Suprapubic skin (tissue), 4 donors: ENCODE measurements at places on chromosomes 2 and 18. TPM values are rescaled to one million over a fixed set of nuclear protein-coding genes. Genes with fewer than 3 reads are reported as not detected.

HOXD8 gene
- total RNA-seq = 1.4 TPM

- no peaks in the 10 kb centered on the region for H3K36me3 ChIP-seq
- no peak for DNase-seq
- no peaks in the 10 kb centered on the region for H3K4me1 ChIP-seq
- peaks cover 20% of the 10 kb centered on the region for H3K27me3 ChIP-seq
Observed at GRCh38 chr2:175251425-175252041, 70.0 kb upstream of the ATP5MC3 start.

GRCh38 chr2:60313470-60314172 is 239.8 kb downstream of the BCL11A start:
- H3K27ac ChIP-seq = no peak overlapping the region
- H3K36me3 ChIP-seq = no peaks in the 10 kb centered on the region
- no peaks in the 10 kb centered on the region for H3K4me1 ChIP-seq
- H3K27me3 ChIP-seq = no peaks in the 10 kb centered on the region

- no peak for DNase-seq
- H3K4me1 ChIP-seq = no peaks in the 10 kb centered on the region
- H3K36me3 ChIP-seq = no peaks in the 10 kb centered on the region
- H3K4me3 ChIP-seq = no peak overlapping the region
Observed at GRCh38 chr18:3150274-3150673, 69.5 kb downstream of the MYOM1 start.

GRCh38 chr2:46548521-46549144 is 69.3 kb downstream of the TMEM247 start:
- no peaks in the 10 kb centered on the region for H3K27me3 ChIP-seq
- peaks cover 62% of the 10 kb centered on the region for H3K4me1 ChIP-seq
- no peak overlapping the region for H3K27ac ChIP-seq
- H3K4me3 ChIP-seq = no peak overlapping the region

DNA sequence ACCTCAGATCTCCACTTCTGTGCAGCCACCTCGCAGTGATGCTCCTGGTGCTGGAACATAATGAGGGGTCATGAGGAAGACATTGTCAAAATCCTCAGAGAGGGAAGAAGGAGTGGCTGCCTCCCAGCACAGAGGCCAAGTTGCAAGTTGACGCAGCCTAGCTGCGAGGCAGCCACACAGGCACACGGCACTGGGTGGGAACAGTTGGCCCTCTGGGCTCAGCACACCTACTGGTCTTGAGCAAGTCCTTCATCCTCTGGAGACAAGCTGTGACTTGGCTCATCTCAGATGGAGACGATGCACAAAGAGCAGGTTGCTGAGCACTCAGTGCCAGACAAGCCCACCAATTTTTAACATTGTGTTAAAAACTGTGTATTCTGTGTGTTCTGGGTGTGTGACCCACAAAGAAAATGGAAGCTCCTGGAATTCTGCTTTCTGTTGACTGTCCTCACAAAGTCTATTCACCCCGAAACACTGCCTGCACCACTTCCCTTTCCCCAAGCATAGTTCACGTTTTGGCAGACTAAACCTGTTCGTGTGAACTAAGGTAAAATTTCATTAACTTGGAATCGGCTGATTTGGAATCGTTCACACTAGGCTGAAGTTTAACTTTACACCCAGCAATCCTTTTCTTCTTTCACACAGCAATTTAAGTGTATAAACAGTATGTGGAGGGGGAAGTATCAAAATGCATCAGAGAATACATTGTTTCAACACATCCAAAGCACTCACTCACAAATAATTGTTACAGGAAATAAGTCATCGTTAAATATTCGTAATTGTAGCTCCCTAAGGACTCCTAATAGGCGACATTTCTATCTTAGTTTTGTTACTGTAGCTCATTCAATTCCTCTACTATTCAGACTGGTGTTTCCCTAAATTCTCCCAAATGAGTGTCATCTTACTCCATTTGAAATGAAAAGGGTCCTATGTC is 266.6 kb upstream of the ID2 start:
- H3K27me3 ChIP-seq = no peaks in the 10 kb centered on the region
- no peak overlapping the region for H3K27ac ChIP-seq
- H3K36me3 ChIP-seq = no peaks in the 10 kb centered on the region
- H3K4me1 ChIP-seq = peaks cover 19% of the 10 kb centered on the region

DNA sequence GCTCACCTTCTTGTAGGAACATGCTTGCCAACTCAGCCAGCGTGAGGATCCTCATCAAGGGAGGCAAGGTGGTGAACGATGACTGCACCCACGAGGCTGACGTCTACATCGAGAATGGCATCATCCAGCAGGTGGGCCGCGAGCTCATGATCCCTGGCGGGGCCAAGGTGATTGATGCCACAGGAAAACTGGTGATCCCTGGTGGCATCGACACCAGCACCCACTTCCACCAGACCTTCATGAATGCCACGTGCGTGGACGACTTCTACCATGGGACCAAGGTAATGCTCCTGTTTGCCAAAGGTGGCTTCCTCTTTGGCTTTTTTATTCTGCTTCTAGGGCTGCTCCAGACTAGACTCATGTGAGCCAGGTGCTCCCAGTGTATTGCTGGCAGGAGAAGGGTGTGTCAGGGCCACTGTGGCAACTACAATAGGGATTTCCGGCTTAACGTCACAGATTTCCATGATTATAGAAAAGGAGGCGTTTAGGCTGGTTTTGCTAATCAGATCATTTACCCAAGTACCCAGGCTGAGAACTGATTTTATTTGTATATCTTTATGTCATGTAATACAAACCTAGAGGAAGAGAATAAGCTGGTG is 50.6 kb downstream of the DPYSL5 start:
- H3K4me3 ChIP-seq = no peak overlapping the region
- H3K27ac ChIP-seq = no peak overlapping the region

- H3K4me3 ChIP-seq = no peak overlapping the region
- no peak overlapping the region for H3K27ac ChIP-seq
- H3K4me1 ChIP-seq = no peaks in the 10 kb centered on the region
- H3K27me3 ChIP-seq = no peaks in the 10 kb centered on the region
- no peaks in the 10 kb centered on the region for H3K36me3 ChIP-seq
Observed at GRCh38 chr2:146927080-146927711, 917.6 kb upstream of the ACVR2A start.

GRCh38 chr2:219595256-219595655 is 2.4 kb upstream of the STK11IP start:
- H3K27me3 ChIP-seq = peaks cover 3% of the 10 kb centered on the region
- no peaks in the 10 kb centered on the region for H3K36me3 ChIP-seq
- peaks cover 15% of the 10 kb centered on the region for H3K4me1 ChIP-seq
- no peak overlapping the region for H3K4me3 ChIP-seq
- DNase-seq = no peak

DNA sequence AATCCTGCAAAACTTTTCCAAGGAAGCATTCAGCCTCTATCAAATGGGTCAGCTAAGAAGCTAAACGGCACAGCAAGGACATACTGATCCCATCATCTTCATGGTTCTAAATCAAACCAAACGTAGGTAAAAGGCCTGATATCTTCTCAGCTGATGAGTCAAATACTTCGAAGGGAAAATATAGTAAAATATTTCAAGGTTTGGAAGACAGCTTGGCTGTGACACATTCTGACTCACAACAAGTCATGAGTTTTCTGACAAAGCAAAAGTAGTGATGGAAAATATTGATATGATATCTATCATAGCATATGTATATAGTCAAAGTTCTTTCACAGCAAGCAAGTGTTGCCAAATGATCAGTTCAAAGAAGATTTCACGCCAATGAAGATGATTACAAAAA is 31.5 kb downstream of the DOCK10 start:
- no peak overlapping the region for H3K4me3 ChIP-seq
- no peaks in the 10 kb centered on the region for H3K36me3 ChIP-seq
- peaks cover 5% of the 10 kb centered on the region for H3K4me1 ChIP-seq
- no peaks in the 10 kb centered on the region for H3K27me3 ChIP-seq
- DNase-seq = no peak

DNA sequence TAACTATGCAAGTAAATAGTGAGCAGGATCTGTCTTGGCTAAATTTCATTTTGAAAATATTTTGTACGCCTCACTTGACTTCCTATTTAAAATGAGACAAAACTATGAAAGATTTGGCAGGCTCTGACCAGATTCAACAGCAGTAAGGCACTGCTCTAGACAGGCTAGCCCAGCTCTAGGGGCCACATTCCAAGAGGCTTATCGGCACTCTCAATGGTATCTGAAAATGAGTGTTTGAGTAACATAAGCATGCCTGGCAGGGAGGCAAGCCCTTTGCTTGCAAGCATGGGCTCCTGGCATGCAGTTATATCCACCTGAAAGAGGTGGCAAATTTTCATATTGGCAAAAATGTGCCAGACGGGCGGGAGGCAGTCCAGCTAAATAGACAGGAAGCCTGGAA is 10.5 kb downstream of the CAPN13 start:
- no peak overlapping the region for H3K27ac ChIP-seq
- H3K36me3 ChIP-seq = no peaks in the 10 kb centered on the region
- H3K4me1 ChIP-seq = peaks cover 2% of the 10 kb centered on the region
- no peak overlapping the region for H3K4me3 ChIP-seq

CDKL4 gene
- not detected for total RNA-seq

GRCh38 chr2:191901031-191901430 is 54.1 kb upstream of the CAVIN2 start:
- no peaks in the 10 kb centered on the region for H3K27me3 ChIP-seq
- H3K4me1 ChIP-seq = no peaks in the 10 kb centered on the region
- no peak for DNase-seq
- no peak overlapping the region for H3K27ac ChIP-seq

- H3K36me3 ChIP-seq = no peaks in the 10 kb centered on the region
- no peak for DNase-seq
- H3K4me3 ChIP-seq = no peak overlapping the region
- no peak overlapping the region for H3K27ac ChIP-seq
- H3K4me1 ChIP-seq = no peaks in the 10 kb centered on the region
Observed at GRCh38 chr2:34419856-34420255, 820.8 kb upstream of the FAM98A start.

DDX1 gene
- total RNA-seq = 50.9 TPM

DNA sequence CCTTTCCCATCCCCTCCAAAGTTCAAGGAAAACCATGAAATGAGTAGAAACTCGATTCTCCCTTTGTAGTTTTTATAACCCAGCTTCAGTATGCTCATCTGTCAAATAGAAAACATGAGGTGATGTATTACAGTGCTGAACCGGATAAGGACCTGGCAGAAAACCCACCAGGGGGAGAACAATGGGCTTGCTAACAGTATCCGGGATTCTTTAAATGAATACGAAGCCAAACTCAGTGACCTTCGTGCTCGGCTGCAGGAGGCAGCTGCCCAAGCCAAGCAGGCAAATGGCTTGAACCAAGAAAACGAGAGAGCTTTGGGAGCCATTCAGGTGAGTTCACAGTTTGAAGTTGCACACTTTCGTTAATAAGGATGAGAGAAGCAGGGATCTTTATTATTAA is 113.6 kb upstream of the TTC39C start:
- no peaks in the 10 kb centered on the region for H3K27me3 ChIP-seq
- H3K27ac ChIP-seq = no peak overlapping the region
- H3K4me1 ChIP-seq = no peaks in the 10 kb centered on the region
- H3K36me3 ChIP-seq = peaks cover 62% of the 10 kb centered on the region
- no peak for DNase-seq
- no peak overlapping the region for H3K4me3 ChIP-seq

GRCh38 chr2:6769346-6769745 is 96.4 kb downstream of the CMPK2 start:
- no peak overlapping the region for H3K4me3 ChIP-seq
- no peak for DNase-seq
- no peak overlapping the region for H3K27ac ChIP-seq

DNA sequence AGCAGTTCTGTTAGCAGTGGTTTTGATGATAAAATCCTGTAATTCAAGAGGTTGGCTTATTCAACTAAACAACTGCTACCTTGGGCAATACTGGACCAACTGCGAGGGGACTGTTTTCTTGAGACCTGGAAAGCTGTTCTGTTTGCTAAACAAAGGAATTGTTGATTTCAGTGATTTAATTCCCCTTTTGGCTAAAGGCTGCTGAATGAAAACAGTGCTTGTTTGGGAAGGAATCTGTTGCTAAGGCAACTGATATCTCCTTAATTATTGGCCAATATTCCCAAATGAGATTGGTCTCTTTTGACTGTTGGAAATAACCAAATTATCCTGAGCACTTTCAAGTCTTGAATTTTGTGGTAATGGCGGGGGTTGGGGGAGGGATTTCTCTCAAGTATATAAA is 136.8 kb downstream of the CAMKMT start:
- no peak for DNase-seq
- H3K4me1 ChIP-seq = no peaks in the 10 kb centered on the region
- H3K36me3 ChIP-seq = no peaks in the 10 kb centered on the region

GRCh38 chr18:14100503-14101286 is 31.5 kb downstream of the ZNF519 start:
- no peak for DNase-seq
- no peak overlapping the region for H3K4me3 ChIP-seq
- H3K4me1 ChIP-seq = no peaks in the 10 kb centered on the region
- no peak overlapping the region for H3K27ac ChIP-seq
- H3K27me3 ChIP-seq = no peaks in the 10 kb centered on the region
- peaks cover 8% of the 10 kb centered on the region for H3K36me3 ChIP-seq

DNA sequence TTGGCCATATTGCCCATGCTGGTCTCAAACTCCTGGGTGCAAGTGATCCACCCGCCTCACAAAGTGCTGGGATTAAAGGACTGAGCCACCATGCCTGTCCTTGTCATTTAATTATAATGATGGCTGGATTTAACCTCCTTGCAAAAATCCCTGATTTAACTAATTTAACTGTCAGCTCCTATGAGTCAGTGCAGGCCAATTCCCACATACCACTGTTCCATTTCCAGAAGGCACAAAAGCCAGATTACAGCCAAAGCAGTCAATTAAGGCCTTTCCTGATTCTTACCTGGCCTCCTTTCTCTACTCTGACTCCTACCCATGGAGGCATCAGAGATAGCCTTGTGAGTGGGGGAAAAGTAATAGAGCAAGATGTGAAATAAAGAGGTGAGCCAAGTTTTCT is 12.3 kb upstream of the SLC35F5 start:
- DNase-seq = no peak
- H3K27me3 ChIP-seq = no peaks in the 10 kb centered on the region
- H3K36me3 ChIP-seq = no peaks in the 10 kb centered on the region
- no peaks in the 10 kb centered on the region for H3K4me1 ChIP-seq

METAP1D gene
- total RNA-seq = 2.1 TPM

DNA sequence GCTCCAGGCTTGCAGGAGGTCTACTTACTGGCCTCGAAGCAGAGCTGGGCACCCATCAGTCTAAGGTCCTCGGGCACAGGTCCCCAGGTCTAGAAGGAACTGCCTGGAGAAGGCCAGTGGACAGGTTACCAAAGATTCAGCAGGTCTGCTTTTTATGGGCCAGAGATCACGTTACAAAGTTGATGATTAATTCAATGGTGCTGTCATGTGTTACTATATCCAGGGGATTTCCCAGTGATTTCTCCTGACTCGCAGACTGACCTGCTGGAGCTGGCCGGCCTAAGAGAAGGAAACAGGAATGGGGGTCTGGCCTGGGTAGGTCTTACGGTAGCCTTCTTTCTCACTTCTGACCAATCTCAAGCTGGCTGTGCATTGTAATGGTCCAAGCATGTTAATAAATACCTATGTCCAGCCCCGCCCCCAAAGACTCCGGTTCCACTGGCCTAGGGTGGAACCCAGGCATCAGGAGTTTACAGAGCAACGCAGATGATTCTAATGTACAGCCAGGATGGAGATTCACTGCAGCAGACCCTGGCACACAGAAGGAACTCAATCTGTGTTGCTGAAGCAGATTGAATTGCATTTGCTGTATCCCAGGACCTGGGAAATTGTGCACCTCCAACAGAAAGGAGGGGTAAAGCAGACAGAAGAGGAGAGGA is at the start of gene NEURL3:
NEURL3 (minus strand) TSS at position 127 of the 659 bp plus-strand sequence; CDS start at position 56, 71 bp downstream.
- H3K27me3 ChIP-seq = peaks cover 18% of the 10 kb centered on the region
